HuH-7.5 (cell line): ENCODE measurements at places on chromosomes 6 and 20.

GRCh38 chr6:137641474-137642077, 147.4 kb upstream of the OLIG3 start:
- peak; percentile 48 for DNase-seq

- DNase-seq = no peak
These were observed 364.3 kb downstream of the RIMS1 start for GRCh38 chr6:72250664-72251063.

DNA sequence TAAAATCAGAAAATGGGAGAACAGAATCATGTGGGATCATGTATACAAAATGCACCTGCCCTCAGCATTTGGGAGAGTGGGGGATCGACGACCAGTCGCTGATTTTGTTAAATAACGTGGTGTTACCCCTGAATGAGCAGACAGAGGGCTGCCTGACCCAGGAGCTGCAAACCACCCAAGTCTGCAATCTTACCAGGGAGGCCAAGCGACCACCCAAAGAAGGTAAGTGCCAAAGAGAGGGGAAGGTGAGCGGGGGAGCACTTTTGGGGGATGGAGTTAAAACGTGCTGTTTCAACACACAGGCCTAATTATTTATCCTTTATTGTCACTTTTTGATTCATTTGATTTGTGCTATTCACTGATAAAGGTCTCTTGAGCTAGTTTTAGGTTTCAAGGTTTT, 4.1 kb downstream of the ADGRB3 start:
- DNase-seq = no peak

DNA sequence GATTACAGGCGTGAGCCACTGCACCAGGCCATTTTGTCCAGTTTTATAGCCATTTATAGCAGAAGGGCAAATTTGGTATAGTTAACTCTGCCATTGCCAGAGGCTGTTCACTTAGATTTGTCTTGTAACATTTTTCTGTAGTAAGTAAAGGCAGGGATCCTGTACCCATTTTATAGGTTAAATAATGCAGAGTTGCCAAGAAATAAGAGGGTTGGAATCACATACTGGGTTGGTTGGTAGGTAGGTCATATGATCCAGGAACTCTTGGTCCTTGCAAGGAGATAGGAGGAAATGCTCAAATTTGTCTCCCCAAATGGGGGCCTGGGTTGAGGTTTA, 68.1 kb downstream of the SHLD1 start:
- no peak for DNase-seq
